Anterior cingulate cortex (tissue), 58 donors: ENCODE measurements at places on chromosomes 12 and 14.

DNA sequence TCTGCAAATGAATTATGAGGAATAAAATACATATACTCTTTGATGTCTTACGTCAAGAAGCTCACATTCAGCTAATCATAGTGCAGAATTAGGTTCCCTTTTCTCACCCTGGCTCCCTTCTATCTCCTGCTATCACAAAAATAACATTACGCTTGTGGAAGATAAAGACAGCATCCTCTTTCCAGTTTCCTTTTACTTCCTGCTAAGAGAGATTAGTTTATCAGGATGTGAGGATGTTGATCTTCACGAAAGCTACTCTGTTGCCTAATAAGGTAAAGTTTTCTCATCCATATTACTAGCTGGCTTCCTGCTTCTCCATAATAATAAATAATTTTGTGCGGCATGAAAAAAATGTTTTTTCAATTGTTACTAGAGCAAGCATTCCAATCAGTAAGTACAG, 217.7 kb upstream of the DCN start:
- no peak for DNase-seq

- DNase-seq = no peak
These were observed 17.8 kb upstream of the HIF1A start for GRCh38 chr14:61677479-61677878.

DNA sequence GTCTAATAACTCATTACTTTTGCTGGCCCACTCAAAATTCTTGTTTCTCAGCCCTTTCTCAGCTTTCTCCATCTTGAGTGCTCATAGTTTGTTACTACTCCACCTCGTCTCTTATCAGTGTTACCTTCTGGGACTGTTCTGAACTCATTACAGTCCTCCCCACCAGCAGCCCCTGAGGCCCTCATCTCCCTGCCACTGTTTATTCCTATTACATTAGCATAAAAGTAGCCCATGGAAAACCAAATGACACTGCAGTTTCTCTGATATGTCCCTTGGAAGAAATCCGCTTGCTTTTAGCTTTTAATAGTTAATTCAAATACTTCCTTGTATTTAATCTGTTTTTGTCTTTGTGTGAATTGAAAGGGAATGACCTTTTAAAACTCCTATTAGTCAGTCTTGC, 7.6 kb downstream of the AKAP6 start:
- DNase-seq = no peak

DNA sequence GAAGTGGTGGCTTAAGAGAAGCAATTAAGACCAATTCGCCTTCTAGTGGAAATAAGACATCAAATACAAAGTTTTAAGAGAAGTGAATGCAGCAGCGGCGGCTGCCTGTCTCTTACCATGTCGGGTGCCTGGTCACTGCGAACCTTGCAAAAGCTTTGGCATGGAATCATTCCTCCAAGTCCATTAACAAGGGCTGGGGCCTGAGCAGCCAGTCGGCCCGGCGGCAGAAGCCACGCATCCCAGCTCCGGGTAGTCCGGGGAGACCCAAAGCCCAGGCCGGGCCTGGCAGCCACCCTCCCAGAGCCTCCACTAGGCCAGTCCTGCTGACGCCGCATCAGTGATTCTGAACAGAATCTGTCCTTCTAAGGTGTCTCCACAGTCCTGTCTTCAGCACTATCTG, 321.0 kb downstream of the TMEM121 start:
- no peak for DNase-seq

- DNase-seq = peak; percentile 94
These were observed at the start of gene CORO1C for GRCh38 chr12:108731105-108731865. Gene CORO1C, minus strand, starts transcription at chr12:108731518. Its CDS starts 30,200 bp downstream, at chr12:108701318.

DNA sequence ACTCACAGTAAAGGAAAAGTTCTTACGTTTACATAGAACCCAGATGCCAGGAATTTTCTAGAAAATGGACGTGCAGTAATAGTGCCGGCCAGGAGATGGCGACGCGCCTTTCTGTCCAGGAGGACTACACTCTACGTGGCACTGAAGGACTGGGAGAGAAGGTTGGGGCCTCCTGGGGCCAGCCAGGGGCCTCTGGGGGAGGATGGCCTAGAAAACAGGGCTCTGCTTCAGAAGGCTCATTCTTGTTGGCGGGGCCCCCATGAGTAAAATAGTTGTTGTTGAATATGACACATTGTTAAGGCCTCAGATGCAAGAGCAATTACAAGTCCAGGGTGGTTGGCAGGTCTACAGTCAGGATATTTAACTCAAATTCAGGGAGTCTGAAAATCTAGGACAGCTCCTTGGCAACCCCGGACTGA, 120.1 kb upstream of the MAX start:
- DNase-seq = peak; percentile 66

- DNase-seq = no peak
These were observed 65.0 kb downstream of the KICS2 start for GRCh38 chr12:64157110-64157509.

- DNase-seq = no peak
These were observed 37.3 kb upstream of the RCOR1 start for GRCh38 chr14:102554821-102555819.

GRCh38 chr12:108833757-108834472, 23.5 kb downstream of the SSH1 start:
- DNase-seq = peak; percentile 27

DNA sequence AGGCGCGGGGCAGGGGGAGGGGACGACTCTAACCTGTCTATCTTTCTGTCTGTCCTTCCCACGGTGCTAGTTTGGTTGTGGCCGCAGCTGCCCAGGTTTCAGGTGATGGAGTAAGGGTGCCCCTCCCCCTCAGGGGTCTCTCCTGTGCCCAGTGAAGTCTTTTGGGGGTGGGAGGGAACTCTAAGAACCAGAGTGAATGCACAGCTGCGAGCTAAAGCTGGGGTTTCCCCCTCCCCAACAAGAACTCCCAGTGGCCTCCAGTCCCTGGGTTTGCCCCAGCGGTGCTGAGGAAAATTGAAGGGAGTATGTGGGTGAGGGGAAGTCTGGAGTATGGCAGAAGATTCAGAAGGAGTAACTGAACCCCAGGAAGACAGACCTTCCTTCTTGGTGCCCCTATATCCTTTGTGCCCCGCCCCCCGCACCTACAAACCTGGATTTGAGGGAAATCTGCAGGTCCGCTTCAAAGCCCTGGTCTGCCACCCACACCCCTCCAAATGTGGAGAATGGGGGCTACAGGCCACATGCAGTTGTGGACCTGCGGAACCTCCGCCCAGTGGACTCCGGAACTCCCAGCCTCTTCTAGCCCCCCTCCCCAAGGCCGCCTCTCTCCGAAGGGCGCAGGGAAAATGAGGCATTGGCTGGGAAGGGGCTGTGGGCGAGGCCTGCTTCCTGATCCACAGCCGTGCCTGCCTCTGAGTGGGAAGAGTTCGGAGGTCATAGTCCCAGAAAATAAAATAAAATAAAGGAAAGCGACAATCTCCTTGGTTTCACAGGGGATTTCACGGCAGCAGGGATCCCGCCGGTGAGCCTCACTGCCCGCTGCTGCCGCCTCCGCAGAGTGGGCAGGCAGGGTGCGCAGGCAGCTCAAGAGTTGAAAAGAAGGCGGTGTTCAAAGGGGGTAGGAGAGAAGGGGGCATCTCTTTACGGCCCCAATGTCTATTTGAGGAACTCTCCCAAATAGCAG, 3.4 kb upstream of the HOXC9 start:
- DNase-seq = no peak

DNA sequence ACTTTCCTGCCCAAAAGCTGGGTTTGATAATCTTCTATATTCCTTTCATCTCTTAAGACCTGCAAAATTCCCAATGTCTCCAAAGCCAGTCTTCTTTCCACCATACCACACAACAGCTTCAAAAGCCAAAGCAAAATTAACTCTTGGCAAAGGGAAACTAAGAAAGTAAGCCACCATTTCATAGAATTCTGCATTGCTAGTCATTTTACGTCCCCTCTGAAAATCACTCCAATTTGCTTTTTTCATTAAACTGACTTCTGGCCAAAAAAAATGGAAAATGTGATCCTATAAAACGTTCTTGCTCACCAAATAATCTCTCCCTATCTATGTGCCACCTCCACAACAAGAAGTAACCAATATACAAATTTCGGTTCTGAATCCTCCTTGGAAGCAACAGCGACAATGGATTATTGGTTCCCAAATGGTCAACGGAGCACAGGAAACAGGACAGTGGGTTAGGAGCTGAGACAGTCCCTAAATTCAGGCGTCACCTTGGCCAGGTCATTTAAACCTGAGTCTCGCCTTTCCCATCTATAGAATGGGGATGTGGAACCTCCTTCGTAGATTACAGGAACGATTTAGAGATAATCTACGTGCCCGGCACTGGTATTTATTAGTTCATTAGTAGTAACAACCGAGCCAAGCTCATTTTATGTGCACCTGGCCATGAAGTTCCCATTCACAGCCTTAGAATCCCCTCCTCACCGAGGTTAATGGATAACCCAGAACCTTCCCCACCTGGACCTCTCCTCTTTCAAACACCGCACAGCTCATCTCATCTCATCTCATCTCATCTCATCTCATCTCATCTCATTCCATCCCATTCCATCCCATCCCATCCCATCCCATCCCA, 1.2 kb downstream of the NT5DC3 start:
- DNase-seq = no peak

DNA sequence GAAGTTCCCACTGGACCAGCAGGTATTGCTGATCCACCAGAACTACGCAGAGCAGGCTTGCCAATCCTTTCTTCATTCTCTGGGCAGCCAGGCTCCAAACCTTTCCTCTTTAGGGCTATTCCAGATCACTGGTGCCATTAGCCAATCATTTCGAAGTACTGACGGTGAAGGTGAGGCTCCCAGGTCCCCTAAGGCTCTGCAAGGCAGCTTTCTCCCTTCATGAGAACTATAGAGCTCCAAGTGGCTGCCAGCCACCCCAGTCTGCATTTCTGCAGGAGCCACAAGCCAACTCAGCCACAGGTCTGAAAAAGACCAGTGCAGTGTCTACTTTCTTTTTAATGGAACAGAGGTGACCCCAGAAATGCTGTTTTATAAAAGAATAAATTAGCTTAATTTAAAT, 48.7 kb downstream of the RAB35 start:
- no peak for DNase-seq

- DNase-seq = no peak
These were observed 13.7 kb upstream of the EIF2B2 start for GRCh38 chr14:74988993-74989392.

- DNase-seq = no peak
These were observed 13.7 kb downstream of the EEA1 start for GRCh38 chr12:92915365-92915764.

GRCh38 chr12:56631790-56632700, 1.9 kb upstream of the BAZ2A start:
- no peak for DNase-seq

- DNase-seq = no peak
These were observed 307.2 kb downstream of the ATP23 start for GRCh38 chr12:58248599-58248998.

DNA sequence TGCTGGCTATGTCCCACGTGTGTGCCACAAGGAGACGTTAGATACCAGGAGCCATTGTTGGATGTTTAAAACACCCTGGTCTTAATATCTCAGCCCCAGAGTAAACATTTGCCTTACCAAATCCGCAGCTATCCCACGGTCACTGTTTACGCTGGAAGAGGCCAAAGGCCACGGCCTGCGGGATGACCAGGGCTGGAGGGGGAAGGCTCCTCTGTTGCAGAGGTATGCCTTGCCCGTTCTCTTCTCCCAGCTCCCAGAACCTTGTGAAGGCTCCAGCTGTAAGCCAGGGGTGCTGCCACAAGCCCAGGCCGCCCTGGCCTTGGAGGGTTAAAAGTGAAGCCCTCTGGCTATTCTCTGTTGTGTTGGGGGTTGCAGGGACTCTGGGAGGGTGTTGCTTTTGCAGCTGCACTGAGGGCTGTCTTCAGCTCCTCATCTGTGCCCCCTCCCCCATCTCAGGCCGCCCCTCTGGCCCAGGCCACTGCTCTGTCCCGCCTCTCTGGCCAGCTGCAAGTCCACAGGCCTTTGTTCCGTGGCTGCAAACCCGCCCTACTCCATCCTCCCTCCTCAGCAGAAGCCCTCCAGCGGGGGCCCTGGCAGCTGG, 2.5 kb downstream of the PLEKHG3 start:
- peak; percentile 66 for DNase-seq
